Colonic mucosa (tissue), 4 donors: ENCODE measurements at places on chromosomes 3 and 15.

GRCh38 chr3:39272191-39272590 is 7.6 kb downstream of the CX3CR1 start:
- DNase-seq: no peak

DNA sequence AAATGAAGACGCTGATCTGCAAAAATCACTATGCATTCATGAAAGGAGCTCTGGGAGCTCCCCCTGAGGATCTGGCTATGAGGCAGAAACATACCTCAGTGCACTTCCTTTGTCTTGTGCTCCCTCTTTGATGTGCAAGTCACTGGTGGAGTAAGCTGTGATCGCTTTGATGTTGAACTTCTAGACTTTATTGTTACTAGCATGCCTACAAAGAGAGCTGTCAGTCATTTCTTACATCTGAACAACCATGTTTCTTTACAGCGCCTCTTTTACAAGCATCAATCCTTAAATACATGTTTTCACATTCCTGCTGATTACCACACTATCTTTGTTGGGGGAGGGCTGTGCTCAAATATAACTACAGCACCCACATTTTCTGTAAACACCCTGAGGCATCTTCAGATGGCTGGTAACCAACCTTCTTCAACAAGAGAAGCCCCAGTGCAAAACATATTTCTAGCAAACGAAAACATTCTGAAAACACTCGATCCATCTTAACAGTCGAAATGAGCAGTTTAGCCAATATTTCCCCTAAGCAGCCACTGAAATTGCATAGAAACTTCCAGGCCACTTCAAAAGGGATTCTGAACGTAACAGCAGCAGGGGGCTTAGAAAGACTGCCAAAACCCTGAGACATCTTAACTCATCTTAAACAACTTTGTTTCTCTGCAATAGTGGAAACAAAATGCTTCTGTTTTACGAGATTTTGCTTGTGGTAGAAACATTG is 101.9 kb upstream of the ICE2 start:
- no peak for DNase-seq

- peak; percentile 37 for DNase-seq
These were observed at the start of gene GREM1 for GRCh38 chr15:32717426-32718226. GREM1 (plus strand) TSS chr15:32718004; CDS start chr15:32730691, 12,687 bp downstream.

DNA sequence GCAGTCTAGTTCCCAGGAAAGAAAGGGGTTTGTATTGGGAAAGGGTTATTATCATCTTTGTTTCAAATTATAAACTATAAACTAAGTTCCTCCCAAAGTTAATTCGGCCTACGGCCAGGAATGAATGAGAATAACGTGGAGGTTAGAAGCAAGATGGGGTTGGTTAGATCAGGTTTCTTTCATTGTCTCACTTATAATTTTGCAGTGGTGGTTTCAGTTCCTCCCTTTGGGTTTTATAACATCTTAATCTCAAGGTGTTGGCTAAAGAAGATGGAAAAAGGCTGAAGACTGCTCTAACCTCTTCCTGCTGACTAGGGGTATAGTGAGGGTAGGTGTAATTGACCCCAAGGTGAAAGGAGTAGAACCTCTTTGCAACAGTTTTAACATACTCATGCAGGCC is 1050.7 kb downstream of the OTOL1 start:
- DNase-seq: no peak

DNA sequence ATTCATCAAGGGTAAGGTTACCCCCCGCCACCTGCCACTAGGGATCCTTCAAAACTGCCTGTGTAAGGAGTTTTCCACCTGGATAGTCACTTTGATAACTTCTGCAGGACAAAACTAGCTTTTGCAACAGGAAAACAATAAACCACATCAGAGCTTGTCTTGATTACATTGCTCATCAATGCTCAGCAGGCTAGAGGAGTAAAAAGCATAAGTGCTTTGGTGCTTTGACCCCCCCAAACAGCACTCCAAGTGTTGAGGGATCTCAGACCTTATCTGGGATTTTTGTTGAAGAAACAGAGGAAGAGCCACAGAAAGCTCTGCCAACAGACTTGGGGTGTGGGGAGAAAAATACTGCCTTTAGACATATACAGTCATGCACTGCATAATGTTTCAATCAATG is 10.8 kb upstream of the PHLDB2 start:
- no peak for DNase-seq

GRCh38 chr3:188362405-188362831 is 208.5 kb downstream of the LPP start:
- DNase-seq: no peak

GRCh38 chr15:65924004-65924403 is 54.7 kb downstream of the RAB11A start:
- DNase-seq: no peak

DNA sequence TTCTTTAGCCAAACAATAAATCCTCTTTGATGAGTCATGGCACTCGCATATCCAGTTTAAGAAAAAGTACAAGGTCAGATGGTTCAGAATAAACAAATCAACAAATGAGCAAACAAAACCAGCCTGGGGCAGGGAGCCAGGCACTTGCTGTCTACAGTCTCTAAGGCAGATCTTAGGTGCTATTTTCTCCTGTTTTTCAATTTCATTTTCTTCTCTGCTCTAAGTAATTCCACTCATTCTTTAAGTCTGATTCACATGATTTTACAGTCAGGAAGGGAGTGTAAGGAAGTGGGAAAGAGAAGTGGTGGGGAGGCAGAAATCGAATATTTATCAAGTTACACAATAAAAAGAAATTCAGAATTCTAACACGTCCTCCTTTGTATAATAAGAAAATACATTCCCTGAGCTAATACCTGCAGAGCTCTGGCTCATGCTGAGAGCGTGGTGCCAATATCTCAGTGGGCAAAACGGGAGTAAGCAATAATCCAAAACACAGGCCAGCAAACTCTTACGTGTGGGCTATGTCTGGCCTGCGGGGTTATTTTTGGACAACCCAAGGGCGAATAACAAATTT is 298.6 kb downstream of the ADAMTS17 start:
- DNase-seq: no peak

DNA sequence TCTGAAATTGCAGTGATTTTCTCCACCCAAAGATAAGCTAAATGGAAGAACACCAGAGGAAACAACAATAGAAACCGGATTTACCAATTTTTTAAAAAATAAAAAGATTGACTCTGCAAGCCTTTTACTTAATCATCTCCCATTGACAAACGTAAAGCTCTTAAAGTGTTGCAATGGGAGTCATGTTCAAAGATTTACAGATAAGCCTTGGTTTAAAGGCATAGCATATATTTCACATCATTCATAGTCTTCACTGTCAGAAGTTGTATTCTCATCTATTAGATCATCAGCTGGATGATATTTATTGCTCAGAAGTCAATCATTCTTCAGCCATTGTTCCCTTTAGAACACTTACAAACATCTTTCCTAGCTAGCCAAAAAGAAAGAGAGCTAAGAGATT is 397.6 kb downstream of the GBE1 start:
- DNase-seq: no peak

DNA sequence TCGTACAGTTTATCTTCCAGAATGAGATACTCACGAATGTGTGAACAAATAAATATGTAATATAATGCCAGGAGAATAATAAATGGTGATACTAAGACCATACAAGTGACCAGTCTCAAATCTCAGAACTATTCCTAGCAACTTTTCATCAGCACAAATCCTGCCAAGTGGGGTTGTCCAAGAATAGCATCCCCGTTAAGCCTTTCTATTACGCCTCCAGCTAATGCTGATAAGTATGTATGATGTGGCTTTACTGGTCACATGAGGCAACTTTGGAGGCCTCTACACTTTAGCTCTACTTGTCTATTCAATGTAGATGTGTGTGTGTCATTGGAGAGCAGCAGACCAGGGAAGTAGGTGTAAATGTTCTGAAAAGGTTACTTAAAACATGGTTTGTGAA is 129.5 kb downstream of the KCNMB2 start:
- DNase-seq: no peak

DNA sequence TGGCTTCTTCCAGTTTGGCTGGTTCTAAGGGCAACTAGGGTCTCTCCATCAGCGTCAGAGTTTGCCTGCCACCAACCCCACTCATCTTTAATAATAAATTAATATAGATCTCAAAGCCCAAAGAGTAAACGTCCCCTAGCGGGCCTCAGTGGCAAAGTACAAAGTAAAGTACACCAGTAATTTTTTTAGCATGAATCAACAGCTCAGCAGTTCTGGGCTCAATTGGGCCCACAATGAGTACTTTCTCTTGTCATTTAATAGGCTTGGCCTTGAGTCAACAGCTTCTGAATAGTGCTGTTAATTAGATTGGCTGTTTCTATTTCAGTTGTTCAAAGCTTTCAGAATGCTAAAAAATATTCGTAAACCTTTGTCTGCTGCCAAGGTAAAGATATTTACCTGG is 89.0 kb upstream of the PFN2 start:
- no peak for DNase-seq

DNA sequence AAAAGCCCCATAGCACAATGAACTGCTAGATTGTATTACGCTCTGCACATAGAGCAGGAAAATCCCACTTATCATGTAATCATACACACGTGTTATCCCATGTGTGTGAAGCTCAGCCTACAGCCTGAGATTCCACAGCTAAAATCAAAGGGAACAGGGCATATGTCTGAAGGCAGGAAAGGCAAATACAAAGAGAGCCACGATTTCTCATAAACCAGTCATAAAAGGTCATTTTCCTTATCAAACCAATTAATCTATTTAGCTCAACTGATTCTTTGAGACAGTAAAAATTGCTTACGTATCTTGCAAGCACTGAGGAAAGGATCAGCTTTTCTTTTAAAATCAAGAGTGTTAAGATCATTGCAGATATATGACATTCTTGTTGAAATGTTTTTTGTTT is 199.5 kb upstream of the TBL1XR1 start:
- no peak for DNase-seq

- no peak for DNase-seq
These were observed 9.9 kb downstream of the ITPR1 start for GRCh38 chr3:4503050-4503449.

DNA sequence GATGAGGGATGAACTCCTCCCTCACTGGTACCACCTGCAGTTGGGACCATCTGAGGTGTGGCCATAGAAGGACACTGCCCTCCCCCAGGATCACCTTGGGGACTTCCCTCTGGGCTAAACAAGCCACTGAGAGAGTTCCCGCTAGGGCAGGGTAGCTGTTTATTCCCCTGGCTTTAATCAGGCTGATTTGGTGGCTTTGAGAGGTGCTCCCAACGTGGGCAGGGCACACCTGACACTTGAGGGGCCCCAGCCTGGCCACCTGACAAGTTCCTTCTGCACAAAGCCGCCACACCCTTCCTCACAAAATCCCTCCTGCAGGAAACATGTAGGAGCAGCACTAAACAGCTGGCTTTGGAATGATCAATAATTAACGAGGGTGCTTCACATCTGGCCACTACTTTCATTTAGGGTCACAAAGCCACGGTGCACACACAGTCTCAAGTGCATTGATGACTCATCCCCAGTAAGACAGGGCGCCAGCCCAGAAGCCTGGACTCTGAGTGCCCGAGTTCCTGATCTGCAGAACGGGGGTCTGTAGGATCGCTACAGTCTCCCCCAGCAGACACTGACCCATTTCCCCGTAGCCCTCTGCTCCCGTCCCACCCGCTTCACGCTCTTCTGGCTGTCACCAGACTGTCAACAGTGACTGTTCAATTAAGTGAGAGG is 75.1 kb downstream of the ATP10A start:
- DNase-seq: peak; percentile 31

DNA sequence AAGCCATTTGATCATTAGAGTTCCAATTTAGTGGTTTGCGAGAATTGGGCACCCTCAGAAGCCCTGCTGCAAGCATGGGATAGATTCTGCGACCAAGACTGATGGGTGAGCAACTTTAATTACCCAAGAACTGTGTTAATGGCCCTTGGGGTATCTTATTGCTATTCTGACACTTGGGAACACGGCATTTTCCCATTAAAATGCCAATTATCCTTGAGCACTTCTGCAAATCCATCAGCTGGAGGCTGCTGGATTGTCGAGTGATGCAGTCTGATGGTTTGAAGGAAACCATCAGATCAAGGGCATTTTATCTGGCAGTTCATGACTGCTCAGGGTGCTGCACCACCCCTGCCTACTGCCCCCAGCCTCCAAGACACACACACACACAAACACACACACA is 183.6 kb upstream of the PROK2 start:
- DNase-seq: no peak

DNA sequence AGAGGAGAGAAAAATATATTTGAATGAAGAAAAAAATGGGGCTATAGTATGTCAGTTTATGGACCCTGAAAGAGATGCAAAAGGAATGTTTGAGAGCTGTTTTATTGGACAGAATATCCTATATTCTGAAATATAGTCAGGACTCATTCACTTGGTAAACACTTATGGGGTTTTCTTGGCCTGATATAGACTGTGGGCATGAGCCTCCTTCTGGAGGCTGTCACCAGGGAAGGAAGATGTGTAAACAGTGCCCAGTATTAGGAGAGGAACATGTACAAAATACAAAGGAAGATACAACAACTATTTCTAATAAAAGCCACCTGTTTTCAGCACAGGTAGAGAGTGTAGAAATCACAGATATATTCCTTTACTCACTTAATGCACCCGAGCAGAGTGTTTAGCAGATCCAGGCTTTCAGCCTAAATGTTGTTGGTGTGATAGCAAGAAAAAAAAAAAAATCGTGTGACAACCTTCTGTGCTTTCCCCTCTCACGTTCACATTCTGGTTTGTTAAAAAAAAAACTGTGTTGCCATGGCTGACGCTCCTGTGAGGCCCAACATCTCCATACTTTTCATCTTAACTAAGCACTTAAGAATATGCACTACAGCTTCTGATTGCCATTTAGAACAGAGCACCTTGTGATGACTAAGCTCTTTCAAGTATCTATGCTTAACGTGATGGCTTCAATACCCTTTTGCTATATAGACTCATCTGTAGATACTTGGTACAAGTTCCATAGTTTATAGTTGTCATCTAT is 134.1 kb downstream of the MBNL1 start:
- no peak for DNase-seq

DNA sequence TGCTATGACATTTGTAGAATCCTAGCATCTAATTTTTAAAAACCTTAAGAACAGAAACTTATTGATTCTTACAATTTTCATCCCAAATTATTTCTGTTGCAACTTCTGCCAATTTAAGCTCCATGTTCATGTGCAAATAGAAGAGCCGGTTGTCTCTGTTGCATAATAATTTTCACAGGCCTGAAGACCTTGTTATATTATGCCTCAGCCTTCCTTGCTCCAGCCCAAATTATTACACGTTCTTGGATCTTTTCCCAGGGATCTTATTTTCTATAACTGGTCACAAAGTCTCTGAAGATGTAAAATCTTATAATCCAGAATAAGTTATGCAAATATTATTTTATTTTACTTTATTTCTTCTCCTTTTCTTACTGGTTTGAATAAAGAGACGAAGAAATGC is 210.7 kb upstream of the DPH6 start:
- DNase-seq: no peak

GRCh38 chr3:81707996-81708395 is 53.4 kb downstream of the GBE1 start:
- DNase-seq: no peak
